ENCODE measurements at places on chromosomes 2 and 18. TPM values are rescaled to one million over a fixed set of nuclear protein-coding genes. Genes with fewer than 3 reads are reported as not detected.

DNA sequence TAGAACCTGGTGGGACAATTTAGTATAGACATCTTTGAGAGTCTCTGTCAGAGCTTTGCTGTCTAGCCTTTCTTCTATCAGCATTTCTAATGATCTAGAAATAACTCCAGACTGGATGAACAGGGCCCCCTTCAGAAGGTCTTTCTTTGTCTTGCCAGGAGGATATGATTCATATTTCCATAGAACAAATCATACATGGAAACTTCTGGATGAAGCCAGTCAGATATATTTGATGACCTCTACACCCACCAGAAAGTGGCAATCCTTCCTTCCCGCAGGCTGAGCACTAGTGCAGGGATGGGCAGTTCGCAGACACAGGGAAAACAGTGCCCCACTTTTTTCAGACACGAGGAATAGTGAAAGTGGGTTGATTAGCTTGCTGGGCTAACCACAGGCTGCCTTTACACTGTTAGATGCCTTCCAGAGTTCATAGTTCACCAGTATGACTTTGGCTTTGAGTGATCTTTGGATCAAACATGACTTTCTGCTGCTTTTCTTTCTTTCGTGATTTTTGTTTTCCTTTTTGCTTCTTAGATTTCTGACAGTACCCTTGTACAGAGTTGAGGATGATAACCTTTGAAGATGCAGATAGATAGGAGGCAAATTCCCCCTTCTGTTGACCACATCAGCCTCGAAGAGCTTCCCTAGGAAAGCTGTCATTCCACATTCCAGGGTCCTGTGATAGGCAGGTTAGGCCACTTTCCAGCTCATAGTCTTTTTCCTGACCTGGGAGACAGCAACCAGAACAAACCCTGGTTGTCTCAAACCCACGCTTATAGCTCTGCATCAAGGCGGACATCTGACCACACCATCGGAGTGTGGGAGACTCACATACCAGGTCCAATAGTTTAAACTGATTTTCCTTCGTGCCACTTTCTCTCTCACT is 237.0 kb downstream of the ZNF407 start:
- H3K4me1 ChIP-seq = peaks cover 19% of the 10 kb centered on the region
- H3K27me3 ChIP-seq = no peaks in the 10 kb centered on the region
- H3K27ac ChIP-seq = no peak overlapping the region
- H3K36me3 ChIP-seq = peaks cover 2% of the 10 kb centered on the region
- DNase-seq = no peak
- H3K4me3 ChIP-seq = no peak overlapping the region

GRCh38 chr2:72191441-72191840 is 43.8 kb upstream of the CYP26B1 start:
- no peaks in the 10 kb centered on the region for H3K4me1 ChIP-seq
- H3K27ac ChIP-seq = no peak overlapping the region
- DNase-seq = no peak
- H3K4me3 ChIP-seq = no peak overlapping the region
- no peaks in the 10 kb centered on the region for H3K36me3 ChIP-seq

GRCh38 chr18:2984703-2985261 is 28.2 kb downstream of the LPIN2 start:
- H3K27me3 ChIP-seq = no peaks in the 10 kb centered on the region
- H3K4me1 ChIP-seq = peaks cover 75% of the 10 kb centered on the region
- H3K36me3 ChIP-seq = peaks cover 43% of the 10 kb centered on the region
- DNase-seq = no peak

DNA sequence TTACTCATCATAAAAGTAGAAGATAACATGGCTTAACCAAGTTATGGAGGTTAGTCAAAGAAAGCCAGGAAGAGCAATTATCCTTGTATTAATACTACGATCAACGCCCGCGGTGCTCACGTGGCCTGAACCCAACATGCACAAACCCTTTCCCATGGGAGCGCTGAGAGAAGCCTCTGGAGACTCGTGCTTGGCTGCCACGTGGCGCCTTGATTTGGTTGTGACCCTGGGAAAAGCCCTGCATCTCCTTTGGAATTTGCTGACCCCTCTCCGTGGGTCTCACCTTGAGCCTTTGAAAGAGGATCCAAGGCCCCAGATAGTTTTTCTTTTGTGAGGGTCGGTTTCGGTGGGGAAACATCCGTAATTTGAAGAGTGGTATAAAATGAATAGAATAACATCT is 255.6 kb downstream of the DCDC2C start:
- H3K27ac ChIP-seq = no peak overlapping the region
- no peak overlapping the region for H3K4me3 ChIP-seq
- no peaks in the 10 kb centered on the region for H3K36me3 ChIP-seq
- H3K4me1 ChIP-seq = no peaks in the 10 kb centered on the region

DNA sequence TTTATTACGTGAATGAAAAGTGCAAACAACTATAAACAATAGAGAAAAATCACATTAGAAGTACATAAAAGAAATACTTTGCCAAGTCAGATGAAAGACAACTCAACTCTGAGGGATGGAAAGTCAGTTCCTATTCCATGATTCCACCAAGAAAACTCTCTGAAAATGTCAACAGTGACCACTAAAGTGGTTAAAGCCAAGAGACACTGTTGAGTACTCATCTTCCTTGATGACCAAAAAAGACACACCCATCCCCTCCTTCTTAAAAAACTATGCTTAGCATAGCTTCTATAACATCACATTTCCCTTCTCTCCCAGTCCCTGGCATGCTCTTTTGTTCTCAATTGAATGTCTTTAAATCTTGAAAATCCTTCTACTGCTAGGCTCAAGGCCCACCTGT is 160.0 kb downstream of the TCF4 start:
- no peaks in the 10 kb centered on the region for H3K4me1 ChIP-seq
- no peak overlapping the region for H3K27ac ChIP-seq
- no peak overlapping the region for H3K4me3 ChIP-seq
- DNase-seq = no peak
- H3K27me3 ChIP-seq = no peaks in the 10 kb centered on the region
- H3K36me3 ChIP-seq = no peaks in the 10 kb centered on the region

Gene MEP1B
- total RNA-seq = not detected

DNA sequence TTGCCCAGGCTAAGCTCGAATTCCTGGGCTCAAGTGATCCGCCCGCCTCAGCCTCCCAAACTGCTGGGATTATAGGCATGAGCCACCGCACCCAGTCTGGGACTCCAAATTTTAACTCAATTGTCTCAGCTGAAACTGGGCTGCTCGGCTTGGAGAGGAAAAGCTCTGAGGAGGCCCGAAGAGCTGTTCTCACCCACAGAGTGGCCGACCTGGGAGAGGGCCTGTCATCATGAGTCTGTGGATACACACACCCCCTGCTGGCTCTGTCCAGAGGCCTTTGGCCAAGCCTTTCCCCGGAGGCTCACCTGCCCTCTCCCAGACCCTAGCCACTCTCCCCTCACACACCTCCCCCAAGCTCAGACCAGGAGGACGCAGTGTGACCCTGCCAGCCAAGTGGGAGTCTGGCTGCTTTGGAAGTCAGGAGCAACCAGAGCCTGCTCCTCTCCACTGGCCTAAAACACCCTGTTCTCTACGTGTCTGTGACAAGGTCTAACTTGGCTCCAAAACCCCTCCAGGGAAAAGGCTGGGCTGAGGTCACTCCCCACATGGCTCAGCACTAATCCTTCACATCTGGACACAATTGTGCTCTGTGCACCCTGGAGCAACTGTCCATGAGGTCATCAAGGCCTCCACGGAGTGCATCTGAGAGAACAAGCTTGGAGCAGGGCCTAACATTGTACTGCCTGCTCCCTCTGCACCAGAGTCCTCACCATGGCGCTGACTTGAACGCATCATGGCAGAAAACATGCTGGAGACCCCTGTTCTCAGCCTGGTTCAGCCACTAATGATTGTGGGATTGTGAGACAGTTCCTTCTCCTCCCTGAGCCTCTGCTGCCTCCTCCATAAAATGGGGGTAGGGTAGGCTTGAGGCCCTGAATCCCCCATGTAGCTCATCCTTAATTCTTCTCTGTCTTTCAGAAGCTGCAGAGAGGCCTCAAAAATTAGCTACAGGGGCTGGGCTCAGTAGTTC is 49.9 kb upstream of the RAB6C start:
- no peak overlapping the region for H3K27ac ChIP-seq
- no peaks in the 10 kb centered on the region for H3K4me1 ChIP-seq
- no peak for DNase-seq
- H3K27me3 ChIP-seq = peaks cover 13% of the 10 kb centered on the region
- no peak overlapping the region for H3K4me3 ChIP-seq

GRCh38 chr18:11902522-11903292 is 5.4 kb downstream of the MPPE1 start:
- H3K36me3 ChIP-seq = peaks cover 36% of the 10 kb centered on the region
- no peak for DNase-seq
- H3K4me3 ChIP-seq = no peak overlapping the region
- H3K4me1 ChIP-seq = peaks cover 20% of the 10 kb centered on the region
- no peak overlapping the region for H3K27ac ChIP-seq

Gene SNRPD1
- total RNA-seq = 101 TPM

Gene TUBA3E
- total RNA-seq = not detected

Gene RBBP8
- 63.3 TPM for total RNA-seq

DNA sequence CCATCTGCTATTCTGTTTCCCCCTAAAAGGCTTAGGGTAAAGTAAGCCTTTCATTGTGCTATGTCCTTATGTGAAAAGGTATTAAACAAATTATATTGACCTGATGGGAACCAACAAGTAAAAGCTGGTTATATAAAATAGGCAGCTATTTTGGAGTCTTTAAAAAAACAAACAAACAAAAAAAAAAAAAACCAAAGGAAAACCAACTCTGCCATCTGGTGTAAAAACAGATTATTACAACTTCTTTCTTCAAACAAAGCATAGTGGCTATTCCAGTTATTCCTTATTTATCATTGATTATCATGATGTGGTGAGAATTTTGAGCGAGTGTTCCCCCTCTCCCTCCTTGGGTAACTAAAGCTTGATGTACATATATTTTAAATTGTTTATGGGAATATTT is 122.3 kb upstream of the FHL2 start:
- H3K27me3 ChIP-seq = no peaks in the 10 kb centered on the region
- H3K4me3 ChIP-seq = no peak overlapping the region
- no peaks in the 10 kb centered on the region for H3K4me1 ChIP-seq
- no peaks in the 10 kb centered on the region for H3K36me3 ChIP-seq
- H3K27ac ChIP-seq = no peak overlapping the region

Gene KIAA2012
- not detected for total RNA-seq

Gene DPP10
- total RNA-seq = not detected

Gene CXCR1
- 0.99 TPM for total RNA-seq

Gene MEIS1
- not detected for total RNA-seq

- H3K27ac ChIP-seq = no peak overlapping the region
- no peaks in the 10 kb centered on the region for H3K27me3 ChIP-seq
- H3K36me3 ChIP-seq = peaks cover 14% of the 10 kb centered on the region
These were observed 6.8 kb downstream of the COPS8 start for GRCh38 chr2:237092506-237092905.

Gene DCDC2C
- total RNA-seq = not detected

DNA sequence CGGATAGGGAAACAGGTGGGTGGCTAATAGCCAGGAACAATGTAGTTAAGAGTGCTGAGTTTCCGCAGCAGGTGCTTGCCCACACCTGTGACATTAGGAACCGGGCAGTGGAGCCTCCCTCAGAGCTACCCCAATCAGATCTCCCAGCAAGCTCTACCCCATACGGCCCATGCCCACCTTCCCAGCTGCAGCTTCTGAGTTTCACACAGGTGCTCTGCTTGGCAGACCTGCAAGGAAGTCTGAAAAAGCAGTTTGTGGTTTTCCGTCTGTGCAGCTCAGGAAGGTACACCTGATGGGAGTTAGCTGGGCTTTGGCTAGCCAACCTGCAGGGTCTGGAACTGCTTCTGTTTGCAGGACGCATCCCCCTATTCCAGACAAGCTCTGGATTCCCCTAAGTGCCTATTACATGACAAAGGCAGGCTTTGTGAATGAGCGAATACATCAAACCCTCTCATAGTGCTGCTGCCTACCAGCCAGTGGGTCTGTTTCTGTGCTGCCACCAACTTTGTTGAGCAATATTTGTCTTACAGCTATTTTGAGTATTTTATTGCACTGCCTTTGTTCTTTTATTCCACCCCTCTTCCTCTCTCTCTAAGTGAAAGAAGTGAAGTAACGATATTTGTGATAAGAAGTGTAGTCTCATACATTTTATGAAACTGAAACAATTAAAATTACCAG is 24.7 kb upstream of the CEP68 start:
- peak overlapping the region; percentile 1 for H3K4me3 ChIP-seq
- H3K27ac ChIP-seq = peak overlapping the region; percentile 44
- peaks cover 23% of the 10 kb centered on the region for H3K4me1 ChIP-seq
- DNase-seq = peak; percentile 11

DNA sequence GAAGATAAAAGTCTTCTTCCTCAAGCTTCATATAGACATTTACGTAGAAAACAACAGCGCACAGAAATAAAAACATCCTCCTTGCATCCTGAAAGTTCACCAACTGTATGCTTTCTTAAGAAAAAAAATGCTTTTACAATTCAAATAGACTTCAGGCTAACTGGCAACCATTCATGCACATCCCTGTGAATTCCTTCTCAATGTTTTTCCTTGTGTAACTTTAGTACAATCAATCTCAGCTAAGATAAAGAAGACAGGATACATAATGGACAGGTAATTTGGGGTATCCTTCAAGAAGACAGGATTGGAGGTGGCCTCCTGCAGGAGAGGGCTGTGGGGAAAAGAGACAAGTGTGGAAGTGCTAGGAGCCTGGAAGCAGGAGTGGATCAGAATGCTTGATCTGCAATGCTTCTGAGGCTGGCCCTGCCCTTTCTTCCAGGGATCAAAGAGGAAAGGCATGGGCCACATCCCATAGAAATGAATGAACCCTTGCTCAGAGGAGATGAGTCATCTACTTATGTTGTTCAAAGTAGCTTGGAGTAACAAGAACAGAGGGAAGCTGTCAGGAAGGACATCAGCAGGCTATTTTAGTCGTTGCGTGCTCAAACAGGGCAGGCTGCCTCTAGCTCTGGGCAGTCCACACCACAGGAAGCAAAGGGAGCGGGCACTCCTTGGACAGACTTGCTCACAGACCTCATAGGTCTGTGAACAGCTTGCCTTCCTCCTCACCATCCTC is 126.6 kb downstream of the TMEM131 start:
- no peaks in the 10 kb centered on the region for H3K27me3 ChIP-seq
- H3K4me3 ChIP-seq = no peak overlapping the region
- H3K27ac ChIP-seq = no peak overlapping the region
- peaks cover 32% of the 10 kb centered on the region for H3K4me1 ChIP-seq

Gene IL18R1
- total RNA-seq = 22.1 TPM

Gene ZNF516
- total RNA-seq = 4.1 TPM

DNA sequence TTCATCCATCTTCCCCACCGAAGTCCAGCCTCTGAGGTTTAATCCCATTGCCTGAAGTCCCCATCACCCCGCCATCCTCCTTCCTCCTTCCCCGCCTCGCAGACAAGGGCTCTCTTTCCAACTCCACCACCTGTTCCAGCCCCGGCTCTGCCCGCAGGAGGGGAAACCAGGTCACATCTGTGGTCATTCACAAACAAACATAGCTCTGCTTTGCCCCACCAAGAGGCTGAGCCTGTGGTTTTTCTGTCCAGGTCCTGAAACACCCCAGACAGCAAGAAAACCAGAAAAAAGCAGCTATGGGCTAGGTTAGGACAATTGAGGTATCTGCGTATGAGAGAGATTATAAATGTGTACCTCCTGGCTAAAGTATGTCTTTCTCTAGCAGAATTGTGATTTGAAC is 144.7 kb downstream of the GLI2 start:
- H3K27me3 ChIP-seq = peaks cover 6% of the 10 kb centered on the region
- no peaks in the 10 kb centered on the region for H3K36me3 ChIP-seq
- DNase-seq = no peak

All from activated CD4-positive, alpha-beta T cell treated with anti-CD3 and anti-CD28 coated beads, Interleukin-2, amount 10 ng/mL, durations not matched to agents 7 days and 5 days (primary cell).